Hippocampal formation (tissue), 2 donors: ENCODE measurements at places on chromosomes 2 and 18.

- no peak for DNase-seq
Observed at GRCh38 chr2:154699575-154699930, 1.1 kb downstream of the KCNJ3 start.

DNA sequence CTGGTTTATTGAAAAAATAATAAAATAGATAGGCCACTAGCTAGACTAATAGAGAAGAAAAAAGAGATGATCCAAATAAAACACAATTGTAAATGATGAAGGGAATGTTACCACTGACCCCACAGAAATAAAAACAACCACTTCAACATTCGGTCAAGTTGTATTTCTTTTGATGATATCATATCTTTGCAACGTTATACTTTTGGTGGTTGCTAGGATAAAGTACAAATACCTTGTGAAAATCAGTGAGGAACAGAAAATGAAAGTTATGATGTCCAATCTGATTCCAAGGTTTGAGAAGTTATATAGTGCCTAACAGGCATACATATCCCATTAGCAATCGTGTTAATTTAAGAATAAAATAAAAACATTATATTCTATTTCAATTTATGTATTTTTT is 6.6 kb upstream of the ASNSD1 start:
- no peak for DNase-seq

DNA sequence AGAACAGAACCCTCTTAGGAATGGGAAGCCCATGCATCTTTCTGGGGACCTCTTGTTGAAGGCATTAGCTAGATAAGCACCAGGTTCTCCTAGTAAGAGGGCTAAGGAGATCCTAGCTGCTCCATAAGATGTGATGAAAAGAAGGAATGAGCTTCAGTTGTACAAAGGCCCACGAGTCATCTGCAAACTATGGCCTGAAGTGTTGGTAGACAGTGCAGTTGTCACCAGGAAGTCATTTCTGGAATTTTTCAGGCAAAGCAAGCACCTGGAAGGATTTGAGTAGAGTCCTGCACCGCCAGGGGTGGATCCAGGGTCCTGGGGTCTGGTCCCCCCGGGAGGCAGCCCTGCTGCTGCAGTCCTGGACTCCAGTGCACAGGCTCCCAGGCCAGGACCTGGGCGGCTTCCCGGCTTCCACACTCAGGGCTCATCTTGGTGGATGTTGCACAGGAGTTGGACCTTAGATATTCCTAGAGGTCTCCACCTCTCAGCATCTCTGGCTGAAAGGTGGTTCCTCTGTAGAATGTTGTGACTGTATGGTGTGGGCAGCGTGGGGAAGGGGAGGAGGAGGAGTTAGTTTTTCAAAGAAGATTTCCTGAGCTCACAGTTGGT is 85.3 kb downstream of the LDLRAD4 start:
- DNase-seq, result no peak

GRCh38 chr18:50320719-50321118 is 33.2 kb upstream of the CXXC1 start:
- DNase-seq, result no peak

DNA sequence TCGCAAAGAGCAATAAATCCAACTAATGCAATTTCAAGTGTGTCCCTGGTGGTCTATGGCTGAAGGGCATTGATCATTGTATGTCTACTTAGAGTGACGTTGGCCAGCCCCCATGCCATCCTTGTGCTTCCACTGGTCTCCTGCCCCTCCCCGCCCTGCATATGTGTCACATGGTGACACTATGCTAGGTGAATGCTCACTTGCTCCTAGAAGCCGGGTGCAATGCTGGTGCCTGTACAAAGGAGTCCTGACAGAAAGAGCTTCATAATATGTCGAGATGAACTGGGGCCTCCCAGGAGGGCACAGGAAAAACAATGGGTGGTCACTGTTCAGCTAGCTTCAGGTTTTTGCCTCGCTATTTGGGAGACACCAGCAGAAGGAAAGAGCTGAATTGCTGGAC is 5.9 kb upstream of the TRABD2A start:
- no peak for DNase-seq

- no peak for DNase-seq
Observed at GRCh38 chr2:207775473-207775872, 5.8 kb upstream of the FZD5 start.
